Stimulated activated CD4-positive, alpha-beta T cell treated with anti-CD3 and anti-CD28 coated beads, Interleukin-2, amount 100 ng/mL, for 24 hours (primary cell): ENCODE measurements at places on chromosomes 11 and 22.

DNA sequence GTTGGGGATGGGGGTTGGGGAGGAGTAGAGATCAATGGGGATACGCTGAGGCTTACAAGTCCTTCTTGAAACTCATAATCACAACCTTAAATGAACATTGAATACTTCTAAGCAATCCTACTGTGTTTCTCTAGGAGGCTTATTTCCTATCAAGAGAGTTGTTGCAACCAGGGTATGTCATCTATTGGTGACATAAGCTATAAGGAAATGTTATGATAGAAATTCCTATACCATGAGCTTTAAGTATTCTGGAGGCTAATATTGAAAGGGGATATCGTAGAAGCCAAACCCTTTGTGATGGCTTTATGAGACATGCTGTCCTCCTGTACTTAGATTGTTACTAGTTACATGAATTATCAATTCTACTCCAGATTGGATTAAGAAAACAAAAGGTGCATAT, 72.9 kb downstream of the DKK3 start:
- no peak for DNase-seq

GRCh38 chr11:127683321-127683720, 682.8 kb upstream of the KIRREL3 start:
- no peak for DNase-seq

GRCh38 chr11:69483691-69484426, 2.4 kb downstream of the LINC01488 start:
- no peak for DNase-seq

- DNase-seq: no peak
Observed at GRCh38 chr11:6191742-6192141, 7.3 kb upstream of the OR52W1 start.

- no peak for DNase-seq
Observed at GRCh38 chr11:25057861-25058260, 561.0 kb downstream of the LUZP2 start.

DNA sequence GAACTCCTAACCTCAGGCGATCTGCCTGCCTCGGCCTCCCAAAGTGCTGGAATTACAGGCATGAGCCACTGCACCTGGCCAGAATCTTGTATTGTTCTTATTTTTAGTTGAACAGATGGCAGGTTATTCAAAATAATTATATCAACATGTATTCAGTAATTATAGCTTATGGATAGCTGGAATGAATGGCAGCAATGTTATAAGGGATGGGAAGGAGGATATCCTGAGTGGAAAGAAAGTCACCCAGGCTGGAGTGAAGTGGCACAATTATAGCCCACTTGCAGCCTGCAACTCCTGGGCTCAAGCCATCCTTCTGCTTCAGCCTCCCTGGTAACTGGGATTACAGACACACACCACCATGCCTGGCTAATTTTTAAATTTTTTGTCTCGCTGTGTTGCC, 88.1 kb downstream of the MED15 start:
- DNase-seq: no peak

DNA sequence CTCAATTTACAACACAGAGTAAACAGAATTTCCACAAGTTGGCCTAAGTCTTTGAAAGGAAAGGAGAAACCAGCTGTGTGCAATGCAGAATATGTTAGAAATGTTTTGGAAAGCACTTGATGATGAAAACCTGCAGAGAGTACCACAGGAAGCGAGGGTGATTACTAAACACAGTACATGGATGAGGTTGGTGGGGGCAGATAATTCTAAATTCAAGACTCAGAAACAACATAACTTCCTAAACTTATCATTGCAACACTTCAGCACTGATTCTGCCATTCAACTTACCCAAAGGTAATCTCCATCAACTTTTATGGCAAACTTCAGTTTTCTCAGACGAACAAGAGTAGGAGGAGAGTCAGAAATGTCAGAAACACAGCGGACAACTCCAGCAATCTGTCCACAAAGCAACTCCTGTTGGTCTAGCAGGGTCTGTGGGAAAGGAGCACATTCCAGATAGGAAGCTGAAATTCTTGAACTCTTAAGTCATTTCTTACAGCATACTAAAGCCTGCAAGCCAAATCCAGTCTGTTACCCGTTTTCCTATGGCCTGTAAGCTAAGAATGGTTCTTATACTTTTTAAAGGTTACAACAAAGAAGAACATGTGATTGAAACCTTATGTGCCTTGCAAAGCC, 6.8 kb downstream of the HPS4 start:
- no peak for DNase-seq

DNA sequence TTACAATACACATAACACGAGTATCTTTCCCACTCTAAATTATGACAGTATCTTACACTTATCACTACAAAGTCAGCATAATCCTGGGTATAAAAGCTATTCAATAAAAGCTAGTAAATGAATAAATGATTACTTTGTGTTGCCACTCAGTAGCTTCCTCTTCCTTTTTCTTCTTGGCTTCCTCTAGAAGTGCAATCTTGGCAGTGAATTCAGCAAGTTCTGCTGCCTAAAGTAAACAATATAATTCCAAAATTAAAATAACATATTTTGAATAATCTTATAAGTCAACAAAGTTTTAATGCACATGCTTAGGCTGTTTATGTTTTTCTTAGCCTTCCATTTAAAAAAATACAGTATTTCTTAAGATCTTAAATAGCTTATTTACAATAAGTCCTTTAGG, 60.4 kb downstream of the RDX start:
- DNase-seq: no peak

- no peak for DNase-seq
Observed at GRCh38 chr11:102729849-102730815, 5.4 kb upstream of the MMP8 start.

DNA sequence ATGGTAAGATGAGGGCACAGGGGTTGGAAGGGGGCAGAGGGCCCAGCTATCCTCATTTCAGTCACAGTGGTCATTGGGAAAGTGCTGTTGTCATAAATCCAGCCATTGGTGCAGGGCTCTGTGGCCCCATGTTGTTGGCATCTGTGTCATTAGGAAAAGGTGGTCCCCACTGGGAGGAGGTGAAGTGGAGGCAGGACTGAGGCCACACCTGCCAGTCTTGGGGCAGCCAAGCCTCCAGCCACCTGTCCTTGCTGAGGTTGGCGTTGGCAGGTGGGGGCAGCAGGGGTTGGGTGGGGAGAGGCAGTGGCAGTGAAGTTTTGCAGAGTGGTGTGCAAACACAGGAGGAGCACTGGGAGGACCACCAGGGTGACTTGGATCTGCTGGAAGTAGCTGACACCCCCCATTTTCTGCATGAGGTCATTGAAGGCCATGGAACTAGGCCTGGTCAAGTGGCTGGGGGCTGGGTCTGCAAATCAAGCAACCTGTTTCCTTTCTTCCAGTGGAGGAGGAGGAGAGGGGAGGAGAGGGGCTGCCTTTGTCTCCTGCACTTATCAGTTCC, 25.3 kb downstream of the SLC22A6 start:
- DNase-seq: no peak

- no peak for DNase-seq
Observed at GRCh38 chr22:37132773-37133172, 16.9 kb downstream of the IL2RB start.

DNA sequence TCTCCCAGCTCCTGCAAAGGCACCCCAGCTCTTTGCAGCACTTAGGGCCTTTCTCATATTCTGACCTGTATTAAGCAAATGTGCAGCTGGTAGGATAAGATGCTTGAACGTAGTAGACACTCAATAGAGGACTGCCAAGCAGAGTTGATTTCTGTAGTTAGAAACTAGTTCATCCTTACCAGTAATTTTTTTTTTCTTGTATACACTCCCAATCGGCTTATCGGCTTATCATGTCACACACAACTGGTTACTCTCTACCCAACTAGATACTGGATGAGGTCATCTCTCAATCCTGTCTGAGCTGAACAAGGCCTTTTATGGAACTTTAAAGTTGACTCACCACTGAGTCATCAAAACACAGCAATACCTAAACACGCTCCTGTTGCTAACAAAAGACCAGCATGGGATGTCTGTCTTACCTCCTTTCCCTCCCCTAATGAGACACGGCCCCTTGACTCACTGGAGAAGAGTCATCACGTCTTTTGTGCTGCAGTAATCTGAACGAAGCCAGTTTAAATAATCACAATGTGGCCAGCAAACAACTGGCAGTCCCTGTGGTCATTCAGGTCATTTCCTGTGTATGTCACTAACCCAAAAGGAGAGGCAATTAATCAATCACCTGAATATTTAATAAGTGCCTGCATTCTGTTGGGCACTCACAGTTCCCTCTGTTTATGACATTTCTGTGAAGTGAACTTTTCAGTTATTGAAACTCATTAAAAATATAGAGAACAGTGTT, 7.5 kb upstream of the WEE1 start:
- DNase-seq: peak; percentile 67

DNA sequence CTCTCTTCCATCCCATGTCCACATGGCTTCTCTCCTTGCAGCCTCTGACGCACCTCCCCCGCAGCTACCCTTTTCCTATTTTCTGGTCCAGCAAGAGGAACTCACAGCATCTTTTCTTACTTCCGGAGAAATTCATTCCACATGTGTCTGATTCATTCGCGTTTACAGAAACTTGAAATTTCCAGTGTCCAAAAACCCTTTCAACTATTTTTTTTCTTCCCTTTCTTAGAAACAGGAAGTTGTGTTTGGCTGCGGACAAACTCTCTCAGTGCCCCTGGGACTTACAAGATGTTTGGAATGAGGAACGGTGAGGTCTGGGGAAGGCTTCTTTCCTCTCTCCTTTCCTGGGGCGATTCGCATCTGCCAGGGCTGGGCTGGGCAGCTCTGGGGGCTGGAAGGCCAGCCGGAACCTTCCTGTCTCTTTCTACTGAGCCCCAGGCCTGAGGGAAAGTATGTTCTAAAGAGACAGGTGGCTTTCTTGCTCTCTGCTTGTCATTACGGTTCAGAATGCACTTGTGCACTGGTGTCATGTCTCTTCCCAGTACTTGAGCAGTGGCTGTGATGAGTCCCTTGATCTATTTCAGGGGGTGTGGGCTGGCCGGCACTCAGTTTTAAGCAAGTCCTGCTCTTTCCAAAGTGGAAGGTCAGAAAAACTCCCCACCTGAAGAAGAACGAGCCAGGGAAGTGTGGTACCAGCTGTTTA, 27.5 kb downstream of the ADAMTS8 start:
- DNase-seq: no peak

GRCh38 chr11:33172996-33173395, 11.7 kb upstream of the CSTF3 start:
- no peak for DNase-seq

- DNase-seq: peak; percentile 70
Observed at GRCh38 chr11:16613512-16614381, 124.7 kb upstream of the C11orf58 start.

GRCh38 chr11:111538407-111539114, 2.0 kb upstream of the LAYN start:
- no peak for DNase-seq

DNA sequence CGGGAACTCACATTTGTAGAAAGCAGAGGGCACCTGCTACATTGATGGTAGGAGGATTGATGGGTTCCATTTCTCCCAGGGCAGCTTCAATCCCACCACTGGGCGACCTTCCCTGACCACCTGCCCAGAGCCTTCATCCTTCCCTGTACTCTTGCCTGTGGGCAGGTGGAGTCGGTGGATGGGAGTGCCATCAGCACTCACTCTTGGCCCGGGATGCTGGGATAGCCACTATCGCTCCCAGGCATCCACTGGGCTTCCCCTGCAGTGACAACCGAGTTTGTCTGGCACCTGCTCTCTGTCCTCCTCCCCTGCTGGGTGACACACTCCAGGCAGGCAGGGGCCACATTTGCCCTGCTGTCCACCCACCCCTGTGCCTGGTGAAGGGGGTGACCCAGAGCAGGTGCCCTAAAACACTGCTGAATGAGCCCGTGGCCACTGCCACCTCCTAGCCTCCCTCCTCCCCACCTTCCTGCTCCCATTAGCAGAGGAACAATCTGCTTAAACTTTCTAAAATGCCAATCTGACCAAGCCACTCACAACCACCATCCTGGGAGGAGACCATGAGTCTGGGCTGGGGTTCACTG, 604.7 kb downstream of the TBC1D22A start:
- no peak for DNase-seq

GRCh38 chr22:30867746-30868662, 100.6 kb downstream of the MORC2 start:
- DNase-seq: no peak

- DNase-seq: no peak
Observed at GRCh38 chr11:9153651-9154050, 62.3 kb upstream of the SCUBE2 start.

GRCh38 chr22:24926849-24927579, 19.5 kb downstream of the LHFPL7 start:
- no peak for DNase-seq

GRCh38 chr22:44689173-44689572, 12.8 kb upstream of the PRR5 start:
- DNase-seq: no peak

GRCh38 chr11:118374729-118375128, 15.3 kb downstream of the UBE4A start:
- no peak for DNase-seq

- no peak for DNase-seq
Observed at GRCh38 chr22:24400726-24401596, 26.4 kb upstream of the ADORA2A start.

- peak; percentile 17 for DNase-seq
Observed at GRCh38 chr11:57322256-57323166, 2.2 kb downstream of the TNKS1BP1 start.

DNA sequence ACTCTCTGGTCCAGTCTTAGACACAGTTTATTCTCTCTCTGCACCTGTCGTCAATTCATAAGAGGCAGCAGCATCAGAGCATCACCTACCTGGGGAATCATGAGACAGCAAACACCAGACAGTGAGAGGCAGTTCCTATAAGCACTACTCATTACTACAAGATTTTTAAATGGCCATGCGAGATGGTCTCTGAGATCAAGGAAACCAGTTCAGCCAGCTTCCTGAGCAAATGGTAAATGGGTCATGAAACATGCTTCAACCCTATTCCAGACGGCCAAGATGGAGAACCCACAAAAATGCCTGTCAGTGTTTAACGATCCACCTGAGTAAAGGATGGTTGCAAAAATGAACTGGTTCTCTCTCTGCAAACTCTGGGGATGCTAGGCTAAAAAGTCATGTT, 52.9 kb downstream of the SYTL2 start:
- no peak for DNase-seq

DNA sequence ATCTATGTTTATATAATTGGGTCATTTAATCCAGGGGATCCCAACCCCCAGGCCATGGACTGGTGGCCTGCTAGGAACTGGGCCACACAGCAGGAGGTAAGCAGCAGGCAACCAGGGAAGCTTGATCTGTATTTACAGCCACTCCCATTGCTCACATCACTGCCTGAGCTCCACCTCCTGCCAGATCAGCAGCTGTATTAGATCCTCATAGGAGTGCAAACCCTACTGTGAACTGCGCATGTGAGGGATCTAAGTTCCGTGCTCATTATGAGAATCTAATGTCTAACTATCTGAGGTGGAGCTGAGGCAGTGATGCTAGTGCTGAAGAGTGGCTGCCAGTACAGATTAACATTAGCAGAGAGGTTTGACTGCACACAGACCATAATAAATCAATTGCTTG, 32.8 kb downstream of the MS4A2 start:
- no peak for DNase-seq

DNA sequence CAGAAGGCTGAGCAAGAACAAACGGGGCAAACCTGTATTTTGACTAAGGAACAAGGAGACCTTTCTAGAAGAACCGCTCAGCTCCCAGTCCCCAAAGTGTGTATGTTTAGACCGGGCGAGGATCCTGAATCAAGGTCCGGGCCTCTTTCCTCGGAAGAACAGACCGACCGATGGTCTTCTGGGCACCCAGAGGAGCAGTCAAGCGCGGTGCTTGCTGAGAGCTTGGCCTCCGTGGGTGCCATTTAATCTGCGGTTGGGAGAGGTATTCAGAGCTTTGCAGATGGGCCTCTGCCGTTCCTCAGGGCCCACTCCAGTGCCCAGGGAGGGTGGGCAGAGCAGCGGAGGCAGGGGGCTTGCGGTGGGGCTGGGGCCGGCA, 26.5 kb upstream of the ATXN10 start:
- DNase-seq: no peak

- DNase-seq: no peak
Observed at GRCh38 chr22:31142285-31142684, 2.0 kb upstream of the PLA2G3 start.
